ENCODE measurements at places on chromosomes 1 and 21. TPM values are rescaled to one million over a fixed set of nuclear protein-coding genes. Genes with fewer than 3 reads are reported as not detected.

- H3K36me3 ChIP-seq = no peaks in the 10 kb centered on the region
- no peak overlapping the region for H3K27ac ChIP-seq
- DNase-seq = no peak
- no peak overlapping the region for H3K4me3 ChIP-seq
- H3K4me1 ChIP-seq = peaks cover 9% of the 10 kb centered on the region
- no peaks in the 10 kb centered on the region for H3K27me3 ChIP-seq
Measured at GRCh38 chr21:37626320-37626719, 259.7 kb downstream of the DYRK1A start.

Gene SLFNL1
- 0.35 TPM for total RNA-seq

- DNase-seq = no peak
- H3K27me3 ChIP-seq = no peaks in the 10 kb centered on the region
- H3K4me3 ChIP-seq = no peak overlapping the region
- no peak overlapping the region for H3K27ac ChIP-seq
Measured at GRCh38 chr1:190138266-190138665, 339.4 kb downstream of the BRINP3 start.

- no peaks in the 10 kb centered on the region for H3K27me3 ChIP-seq
- no peak for DNase-seq
- no peak overlapping the region for H3K4me3 ChIP-seq
- H3K27ac ChIP-seq = no peak overlapping the region
- H3K4me1 ChIP-seq = no peaks in the 10 kb centered on the region
- no peaks in the 10 kb centered on the region for H3K36me3 ChIP-seq
Measured at GRCh38 chr1:59691261-59691660, 123.5 kb upstream of the HOOK1 start.

Gene CORT
- total RNA-seq = 1.6 TPM

GRCh38 chr1:38293567-38293966 lies 247.0 kb upstream of the POU3F1 start:
- H3K27me3 ChIP-seq = peaks cover 89% of the 10 kb centered on the region
- H3K4me3 ChIP-seq = no peak overlapping the region
- no peaks in the 10 kb centered on the region for H3K36me3 ChIP-seq
- H3K4me1 ChIP-seq = no peaks in the 10 kb centered on the region
- no peak for DNase-seq

GRCh38 chr1:201887116-201887866 lies 1.4 kb upstream of the SHISA4 start:
- no peaks in the 10 kb centered on the region for H3K27me3 ChIP-seq
- H3K4me3 ChIP-seq = no peak overlapping the region
- H3K27ac ChIP-seq = no peak overlapping the region

Gene TNFRSF4
- total RNA-seq = 0.38 TPM

Gene EPHA2
- total RNA-seq = 65.8 TPM

Gene ZCCHC17
- total RNA-seq = 25.8 TPM

DNA sequence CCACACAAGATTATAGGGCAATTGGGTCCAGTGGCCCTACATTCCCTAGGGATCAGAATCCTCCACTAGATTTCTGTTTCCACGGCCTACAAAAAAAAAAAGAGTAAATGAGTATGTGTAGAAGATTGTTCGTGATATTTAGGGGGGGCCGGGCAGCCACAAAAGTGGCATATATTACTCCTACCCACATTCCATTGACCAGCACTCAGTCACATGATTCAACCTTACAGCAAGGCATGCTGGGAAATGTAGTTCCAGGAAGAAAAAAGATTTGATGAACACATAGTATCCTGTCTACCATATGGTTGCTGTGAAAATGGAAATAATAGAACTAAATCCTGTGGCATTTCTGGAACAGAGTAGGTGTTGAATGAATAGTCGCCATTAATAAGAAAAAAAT lies 43.4 kb upstream of the GJB5 start:
- no peaks in the 10 kb centered on the region for H3K4me1 ChIP-seq
- no peaks in the 10 kb centered on the region for H3K36me3 ChIP-seq
- no peak for DNase-seq
- H3K27ac ChIP-seq = no peak overlapping the region
- H3K27me3 ChIP-seq = peaks cover 39% of the 10 kb centered on the region

- DNase-seq = no peak
- H3K27ac ChIP-seq = no peak overlapping the region
- H3K4me3 ChIP-seq = no peak overlapping the region
- peaks cover 14% of the 10 kb centered on the region for H3K4me1 ChIP-seq
- no peaks in the 10 kb centered on the region for H3K27me3 ChIP-seq
Measured at GRCh38 chr1:91768120-91768519, 117.8 kb downstream of the TGFBR3 start.
